ENCODE measurements at places on chromosomes 13 and 19.

- DNase-seq = no peak
These were observed 11.1 kb downstream of the TEX101 start for GRCh38 chr19:43425567-43426392.

- no peak for DNase-seq
These were observed 35.4 kb downstream of the DOCK9 start for GRCh38 chr13:98942485-98942884.

- DNase-seq = no peak
These were observed 927 bp upstream of the TSHZ3 start for GRCh38 chr19:31350033-31350692.

DNA sequence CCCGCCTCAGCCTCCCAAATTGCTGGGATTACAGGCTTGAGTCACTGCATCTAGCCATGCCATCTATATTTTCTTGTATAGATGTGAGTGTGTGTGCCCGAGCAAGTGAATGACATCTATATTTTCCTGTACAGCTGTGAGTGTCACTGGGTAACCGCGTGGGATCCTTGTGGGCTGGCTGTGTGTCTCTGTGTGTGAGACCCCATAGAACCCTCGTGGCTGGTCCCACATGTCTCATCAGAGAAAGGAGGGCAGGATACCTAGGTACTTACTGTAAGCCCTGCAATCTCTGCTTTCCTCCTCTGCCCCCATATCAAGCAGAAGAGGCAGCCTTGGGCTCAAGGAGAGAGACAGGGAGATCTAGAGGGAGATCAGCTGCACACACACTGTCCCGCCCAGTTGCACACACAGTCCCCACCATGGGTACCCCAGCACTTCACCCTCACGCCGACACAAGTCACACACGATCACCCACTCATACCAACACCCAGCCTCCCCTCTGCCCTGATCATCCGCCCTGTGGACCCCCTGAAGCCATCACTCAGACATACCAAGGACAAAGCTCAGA, 655 bp downstream of the DENND1C start:
- DNase-seq = no peak

DNA sequence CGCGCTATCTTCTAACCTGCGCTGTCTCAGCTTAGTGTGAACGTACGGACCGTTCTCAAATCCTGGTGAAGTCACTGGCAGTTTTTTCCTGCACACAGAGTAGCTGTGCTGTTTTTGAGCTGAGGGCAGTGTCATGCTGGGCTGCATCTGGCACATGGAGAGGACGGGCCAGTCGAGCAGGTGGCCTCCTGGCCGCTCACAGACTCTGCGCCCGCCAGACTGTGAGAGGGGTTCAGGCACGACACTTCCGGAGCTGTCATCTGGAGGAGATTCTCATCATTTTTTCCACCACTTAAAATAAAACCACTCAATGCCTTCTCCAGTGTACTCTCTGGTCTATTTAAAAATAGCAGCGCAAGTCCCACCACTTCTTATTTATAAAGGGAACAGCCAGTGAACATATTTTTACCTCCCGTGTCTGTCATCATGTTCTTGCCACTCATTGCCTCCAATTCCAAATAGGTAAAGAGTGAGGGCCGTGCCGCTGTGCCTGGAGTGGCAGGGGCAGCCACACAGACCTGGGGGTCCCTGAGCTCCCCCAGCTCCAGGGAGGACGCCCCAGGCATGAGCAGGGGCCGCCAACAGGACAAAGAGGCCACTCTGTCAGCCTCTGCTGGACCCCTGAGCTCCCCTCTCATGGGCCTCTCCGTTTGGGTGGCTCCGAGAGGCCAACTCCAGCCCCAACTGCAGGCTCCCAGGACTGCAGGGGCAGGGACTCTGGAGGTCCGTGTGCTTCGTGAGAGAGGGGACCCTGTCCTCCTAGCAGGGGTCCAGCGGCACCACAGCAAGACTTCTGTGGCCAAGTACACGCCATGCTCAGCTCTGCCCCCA, 36.9 kb upstream of the GRTP1 start:
- DNase-seq = no peak

- DNase-seq = no peak
These were observed 54.0 kb upstream of the ATP12A start for GRCh38 chr13:24625870-24626849.

DNA sequence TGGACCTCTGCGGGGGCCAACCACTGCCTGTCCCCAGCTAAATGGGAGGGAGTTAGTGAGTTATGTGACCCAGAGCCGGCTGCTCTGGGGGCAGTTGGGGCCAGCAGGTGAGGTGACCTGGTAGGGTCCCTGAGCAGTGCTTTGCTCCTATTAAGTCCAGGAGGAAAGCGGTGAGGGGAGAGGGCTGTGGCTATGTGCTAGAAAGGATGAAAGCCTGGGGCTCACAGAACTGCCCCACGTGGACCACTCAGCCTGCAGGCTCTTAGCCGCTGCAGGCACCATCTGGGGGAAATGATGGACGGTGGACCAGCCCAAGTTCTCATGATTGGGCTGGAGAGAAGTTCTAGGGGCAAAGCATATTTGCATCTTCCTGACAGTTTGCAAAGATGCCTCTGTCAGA, 67.6 kb upstream of the ZNF536 start:
- no peak for DNase-seq

DNA sequence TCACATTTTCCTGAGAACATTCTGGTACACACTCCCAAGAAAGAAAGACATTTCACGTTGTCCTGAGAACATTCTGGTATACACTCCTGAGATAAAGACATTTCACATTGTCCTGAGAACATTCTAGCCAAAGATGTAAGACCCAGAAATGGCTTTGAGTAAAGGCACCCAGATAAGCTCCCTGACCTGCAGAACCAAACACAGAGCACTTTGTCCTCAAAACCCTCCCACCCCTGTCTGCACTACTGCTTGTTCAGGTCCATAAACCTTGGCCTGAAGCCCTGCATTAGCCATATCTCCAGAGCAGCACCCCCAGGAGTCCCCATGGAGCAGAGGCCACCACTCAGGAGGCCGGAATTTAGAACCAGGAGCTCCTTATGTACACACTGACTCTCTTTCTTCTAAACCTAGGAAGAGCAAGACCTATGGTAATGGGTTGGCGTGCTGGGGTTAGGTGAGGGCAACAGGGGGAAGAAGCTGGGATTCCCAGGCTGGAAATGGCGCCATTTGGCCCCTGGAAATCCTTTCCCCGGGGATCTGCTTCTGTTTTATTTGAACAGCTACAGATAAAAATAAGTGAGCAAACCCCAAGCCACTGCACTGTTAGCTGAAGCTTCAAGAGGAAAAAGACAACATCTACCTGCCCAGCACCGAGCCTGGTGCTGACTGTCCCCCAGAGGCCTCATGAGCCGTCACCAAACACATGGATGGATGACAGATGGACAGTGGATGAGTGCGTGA, 13.7 kb downstream of the GAS6 start:
- no peak for DNase-seq

DNA sequence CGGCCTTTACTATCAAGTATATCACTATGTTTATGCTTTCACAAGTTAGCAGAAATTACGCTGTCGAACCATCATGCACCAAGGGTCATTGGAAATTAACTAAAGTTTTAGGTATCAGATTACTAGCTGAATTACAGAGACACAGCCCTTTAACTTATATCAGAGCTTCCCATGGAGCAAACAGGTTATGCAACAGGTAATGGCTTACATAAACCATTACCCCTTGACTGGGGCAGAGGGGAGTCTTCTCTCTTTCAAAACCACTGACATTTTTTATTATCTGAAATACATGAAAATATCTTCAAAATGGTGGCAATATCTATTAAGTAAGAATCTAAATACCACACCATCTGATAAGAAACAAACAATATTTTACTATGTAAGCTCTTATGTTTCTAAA, 1692.9 kb upstream of the SLC10A2 start:
- no peak for DNase-seq

DNA sequence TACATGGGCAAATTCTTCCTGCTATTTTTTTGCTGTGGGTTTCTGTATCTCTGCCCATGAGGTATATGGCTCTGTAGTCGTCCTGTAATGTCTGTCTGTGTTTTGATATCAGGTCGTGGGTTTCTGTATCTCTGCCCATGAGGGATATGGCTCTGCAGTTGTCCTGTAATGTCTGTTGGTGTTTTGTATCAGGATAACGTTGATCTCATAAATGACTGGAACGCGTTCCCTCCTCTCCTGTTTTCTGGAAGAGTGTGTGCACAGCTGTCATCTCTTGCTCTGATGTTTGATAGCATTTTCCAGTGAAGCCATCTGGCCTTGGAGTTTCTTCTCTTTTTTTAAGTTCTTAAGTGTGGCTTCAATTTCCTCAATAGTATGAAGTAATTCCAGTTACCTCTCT, 57.2 kb downstream of the SOX1 start:
- no peak for DNase-seq

DNA sequence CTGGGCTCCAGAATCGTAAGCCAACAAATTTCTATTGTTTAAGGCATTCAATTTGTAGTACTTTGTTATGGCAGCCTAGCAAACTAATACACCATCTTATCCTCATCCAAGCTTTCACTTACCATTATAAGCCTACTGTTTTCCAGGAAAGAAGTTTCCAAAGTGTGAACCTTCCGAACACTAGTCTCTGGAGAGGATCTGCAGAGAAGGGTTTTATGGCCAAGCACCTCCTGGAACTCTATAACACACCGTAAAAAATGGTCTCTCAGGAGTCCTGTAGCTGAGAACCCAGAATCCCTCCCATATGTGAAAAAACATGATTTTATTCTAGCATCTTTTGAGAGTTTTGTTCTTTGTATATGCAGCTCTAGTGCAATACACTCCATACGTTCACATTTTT, 142.1 kb downstream of the POSTN start:
- no peak for DNase-seq

DNA sequence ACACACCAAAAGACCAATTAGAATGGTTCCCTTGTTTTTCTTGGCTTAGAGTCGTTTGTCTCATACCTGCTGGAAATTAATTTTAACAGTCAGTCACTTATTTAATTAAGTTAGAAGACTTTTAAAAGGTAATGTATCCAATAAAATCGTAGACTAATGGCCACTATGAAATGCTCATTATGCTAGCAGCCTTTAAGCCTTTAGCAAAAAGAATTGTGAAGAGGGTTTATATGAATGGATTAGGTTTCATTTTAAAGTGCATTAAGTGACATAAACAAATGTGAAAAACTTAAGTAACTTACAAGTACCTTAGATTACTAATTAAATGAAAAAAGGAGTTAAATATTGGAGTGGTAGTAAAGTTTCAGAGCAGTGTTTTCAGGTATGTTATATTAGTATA, 139.6 kb downstream of the RXFP2 start:
- DNase-seq = no peak

GRCh38 chr13:113863524-113864272, at the start of gene GAS6:
Gene GAS6 (minus strand): TSS chr13:113864076. CDS start chr13:113863920, 156 bp downstream.
- DNase-seq = peak; percentile 48

GRCh38 chr13:114319441-114319913, 5.2 kb downstream of the CHAMP1 start:
- DNase-seq = no peak

GRCh38 chr13:95002126-95002525, 289.8 kb upstream of the SOX21 start:
- DNase-seq = no peak

DNA sequence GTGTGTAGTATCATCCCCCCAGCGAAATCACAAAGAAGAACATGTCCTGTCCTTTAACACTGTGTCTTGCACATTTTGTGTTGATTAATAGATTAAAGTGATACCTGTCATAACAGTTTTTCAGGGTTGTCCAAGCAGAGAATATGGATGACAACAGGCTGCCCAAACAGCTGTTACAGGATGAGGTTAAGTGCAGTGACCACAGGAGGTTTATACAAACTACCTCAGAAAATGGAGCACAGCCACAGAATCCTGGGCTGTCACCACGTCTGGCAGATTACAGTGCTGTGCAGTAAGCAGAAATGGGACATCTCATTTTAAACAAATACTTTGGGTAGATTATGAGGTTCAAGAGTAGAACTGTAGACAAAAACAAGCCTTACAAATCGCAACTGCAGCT, 575.6 kb downstream of the DCT start:
- no peak for DNase-seq

- no peak for DNase-seq
These were observed 7.4 kb upstream of the ZSCAN5A start for GRCh38 chr19:56321989-56322440.

GRCh38 chr13:31431722-31432137, 232.0 kb downstream of the B3GLCT start:
- DNase-seq = no peak

DNA sequence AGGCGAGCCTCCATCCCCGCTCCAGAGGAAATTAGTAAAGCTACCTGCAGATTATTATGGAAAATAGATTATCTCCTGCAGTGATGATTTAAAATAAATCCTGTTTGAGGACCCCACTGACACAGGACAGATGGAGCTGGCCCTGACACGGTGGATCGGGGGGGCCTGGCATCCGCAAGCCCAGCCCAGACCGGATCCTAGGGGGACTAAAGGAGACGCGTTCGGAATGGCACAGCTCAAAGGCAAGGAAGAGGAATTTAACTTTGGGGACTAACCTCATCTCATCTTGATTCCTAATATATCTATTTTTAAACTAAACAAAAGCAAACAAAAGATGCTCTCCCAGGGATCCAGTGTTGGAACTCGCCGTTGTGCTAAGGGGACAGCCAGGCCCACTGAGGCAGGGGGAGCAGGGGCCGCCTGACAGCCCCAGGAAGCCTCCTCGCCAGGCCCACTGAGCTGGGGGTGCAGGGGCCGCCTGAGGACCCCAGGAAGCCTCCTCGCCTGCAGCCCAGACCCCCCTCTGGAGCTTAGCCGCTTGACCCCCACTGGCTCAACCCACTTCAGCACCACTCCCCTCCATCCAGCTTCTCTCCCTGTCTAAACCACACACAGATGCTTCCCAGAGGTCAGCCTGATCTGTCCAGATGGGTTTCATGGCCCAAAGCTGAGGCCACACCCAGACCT, 78.6 kb downstream of the SPACA7 start:
- DNase-seq = no peak

DNA sequence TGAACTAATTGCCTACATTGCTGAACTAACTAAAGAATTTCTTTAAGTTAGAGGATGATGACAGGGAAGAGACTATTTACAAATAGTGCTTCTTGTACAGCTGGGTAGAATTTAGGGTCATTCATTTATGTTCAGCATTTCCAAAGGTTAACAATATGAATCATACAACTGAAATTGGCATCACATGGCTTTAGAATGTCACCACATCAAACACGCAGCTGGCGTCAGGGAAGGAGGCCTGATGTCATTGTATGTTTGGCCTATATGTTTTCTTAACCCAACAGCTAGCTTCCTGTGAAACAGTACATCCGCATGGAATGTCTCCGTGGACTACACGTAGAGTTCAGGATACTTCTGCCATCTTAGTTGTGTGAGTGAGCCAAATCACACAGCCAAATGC, 99.0 kb upstream of the TNFSF11 start:
- DNase-seq = no peak

GRCh38 chr13:29771247-29771646, 79.2 kb downstream of the UBL3 start:
- no peak for DNase-seq

DNA sequence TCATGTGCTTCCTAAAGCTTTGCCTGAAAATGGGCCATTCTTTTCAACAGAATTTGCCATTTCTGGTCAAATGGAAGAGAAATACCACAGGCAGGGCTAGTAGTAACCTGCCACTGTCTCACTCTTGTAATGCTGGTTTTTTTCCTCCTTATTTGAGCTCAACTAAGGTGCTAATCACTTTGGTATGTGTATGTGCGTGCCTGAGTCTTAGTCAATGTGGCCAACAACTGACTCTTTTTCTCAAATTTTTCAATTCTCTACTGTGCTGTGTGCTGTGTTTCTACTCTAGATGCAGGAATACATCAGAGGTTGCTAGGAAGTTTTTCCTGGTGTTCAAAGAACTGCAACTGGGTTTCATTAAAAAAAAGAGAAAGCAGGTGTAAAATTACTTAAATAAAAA, 870.2 kb downstream of the EFNB2 start:
- no peak for DNase-seq

- DNase-seq = no peak
These were observed 113.3 kb downstream of the RAB20 start for GRCh38 chr13:110448230-110448629.

GRCh38 chr19:8592231-8593009, 15.2 kb upstream of the MYO1F start:
- peak; percentile 77 for DNase-seq
